ENCODE measurements at places on chromosomes 6 and 20. TPM values are rescaled to one million over a fixed set of nuclear protein-coding genes. Genes with fewer than 3 reads are reported as not detected.

Gene DEFB124
- not detected for total RNA-seq

Gene SLC16A10
- total RNA-seq = 2.8 TPM

GRCh38 chr6:113662093-113662665 lies 195.0 kb upstream of the MARCKS start:
- no peak for DNase-seq

Gene ESR1
- 0.34 TPM for total RNA-seq

Gene TP53TG5
- 0.07 TPM for total RNA-seq

DNA sequence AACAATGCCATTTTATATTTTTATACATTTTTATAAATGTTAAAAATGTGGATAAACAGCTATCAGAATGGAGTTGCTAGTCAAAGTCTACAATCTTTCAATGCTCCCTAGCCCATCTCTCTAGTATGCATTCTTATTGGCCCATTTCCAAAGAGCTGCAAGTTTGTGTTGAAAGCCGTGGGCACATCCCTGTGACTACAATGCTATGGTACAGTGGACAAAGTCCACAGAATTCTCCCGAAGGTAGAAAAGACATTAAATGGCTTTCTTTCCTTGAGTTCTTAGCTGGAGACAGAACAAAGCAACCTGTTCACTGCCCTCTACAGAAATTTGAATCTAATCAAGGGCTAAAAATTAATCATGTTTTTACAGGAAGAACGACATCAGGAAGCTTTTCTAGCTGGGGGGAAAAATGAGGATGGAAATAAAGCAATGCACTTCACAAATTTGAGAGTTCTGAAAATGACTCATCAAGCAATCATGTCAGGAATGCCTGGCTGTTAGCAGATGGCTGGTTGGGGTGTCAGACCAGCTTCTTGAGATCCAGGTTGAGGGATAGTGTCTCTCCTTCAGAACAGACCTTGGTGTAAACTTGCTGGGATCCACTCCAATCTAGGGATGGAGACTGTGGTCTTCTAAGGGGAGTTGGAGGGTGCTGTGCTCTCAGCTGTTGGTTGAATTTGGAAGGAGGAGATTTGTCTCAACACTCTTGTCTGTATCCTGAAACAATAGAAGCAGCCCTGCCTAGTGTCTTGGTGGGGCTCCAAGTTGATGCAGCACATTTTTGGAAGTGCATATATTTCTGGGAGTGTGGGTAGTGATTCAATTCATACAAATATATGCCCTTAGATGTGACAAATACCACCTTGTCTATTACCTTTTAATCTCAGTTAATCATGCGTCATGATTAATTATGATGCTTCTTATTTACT lies 143.4 kb upstream of the PHACTR1 start:
- DNase-seq = no peak

DNA sequence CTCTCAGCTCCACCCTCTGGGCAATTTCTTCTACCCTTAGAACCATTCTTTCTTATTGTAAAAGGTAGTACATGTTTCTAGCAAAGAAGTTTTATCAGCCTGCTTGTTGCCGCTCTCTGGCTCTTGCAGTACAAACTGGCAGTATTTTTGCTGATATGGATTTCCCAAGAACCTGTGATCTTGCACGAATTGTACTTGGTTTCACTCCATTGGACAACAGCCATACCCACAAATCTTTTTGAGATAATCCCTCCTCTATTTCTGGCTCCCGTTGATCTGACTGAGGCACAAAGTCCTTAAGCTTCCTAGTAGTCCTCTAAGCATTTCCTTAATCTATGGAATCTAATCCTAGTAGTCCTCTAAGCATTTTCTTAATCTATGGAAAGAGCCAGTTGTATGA lies 487.0 kb upstream of the PTCHD4 start:
- no peak for DNase-seq

Gene EYA2
- not detected for total RNA-seq

Gene PRIM2
- total RNA-seq = 38.0 TPM

Gene CLIC5
- total RNA-seq = 1.3 TPM

- no peak for DNase-seq
Observed at GRCh38 chr6:37689381-37689780, 8.3 kb downstream of the MDGA1 start.

Gene KCNK17
- not detected for total RNA-seq

DNA sequence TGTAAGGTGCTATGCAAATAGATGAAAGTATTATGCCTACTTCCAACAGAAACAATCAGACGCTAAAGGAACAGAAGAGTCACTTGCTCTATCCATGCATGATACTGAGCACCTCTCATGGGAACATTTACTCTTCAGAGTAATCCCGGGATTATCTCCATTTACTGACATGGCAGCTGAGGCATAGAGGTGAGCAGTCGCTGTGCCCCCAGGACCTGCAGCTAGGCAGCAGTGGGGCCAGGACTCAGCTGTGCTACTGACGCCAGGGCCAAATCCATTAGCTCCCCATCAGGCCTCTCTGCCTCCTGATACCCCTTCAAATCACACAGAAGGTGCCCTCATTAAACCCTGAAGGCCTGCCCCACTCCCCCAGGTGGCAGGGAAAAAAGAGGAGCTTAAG lies 51.9 kb downstream of the TRAM2 start:
- no peak for DNase-seq

DNA sequence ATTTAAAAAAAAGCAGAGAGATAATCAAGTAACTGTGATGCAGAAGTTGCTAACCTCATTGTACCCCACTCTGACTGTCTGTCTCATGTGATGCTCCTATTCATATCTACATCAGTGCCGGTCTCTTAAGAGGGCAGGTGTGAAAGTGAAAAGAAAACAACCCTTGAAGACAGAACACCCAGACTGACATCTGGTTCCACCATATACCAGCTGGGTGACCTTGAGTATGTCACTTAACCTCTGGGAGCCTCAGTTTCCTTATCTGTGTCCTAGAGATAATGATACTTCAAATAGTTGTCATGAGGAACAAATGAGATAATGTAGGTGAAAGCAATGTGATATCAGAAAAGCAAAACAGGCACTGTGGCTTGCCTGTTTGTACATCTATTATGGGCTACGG lies 426.8 kb upstream of the SOX4 start:
- DNase-seq = no peak

Gene BMP6
- 1.1 TPM for total RNA-seq

DNA sequence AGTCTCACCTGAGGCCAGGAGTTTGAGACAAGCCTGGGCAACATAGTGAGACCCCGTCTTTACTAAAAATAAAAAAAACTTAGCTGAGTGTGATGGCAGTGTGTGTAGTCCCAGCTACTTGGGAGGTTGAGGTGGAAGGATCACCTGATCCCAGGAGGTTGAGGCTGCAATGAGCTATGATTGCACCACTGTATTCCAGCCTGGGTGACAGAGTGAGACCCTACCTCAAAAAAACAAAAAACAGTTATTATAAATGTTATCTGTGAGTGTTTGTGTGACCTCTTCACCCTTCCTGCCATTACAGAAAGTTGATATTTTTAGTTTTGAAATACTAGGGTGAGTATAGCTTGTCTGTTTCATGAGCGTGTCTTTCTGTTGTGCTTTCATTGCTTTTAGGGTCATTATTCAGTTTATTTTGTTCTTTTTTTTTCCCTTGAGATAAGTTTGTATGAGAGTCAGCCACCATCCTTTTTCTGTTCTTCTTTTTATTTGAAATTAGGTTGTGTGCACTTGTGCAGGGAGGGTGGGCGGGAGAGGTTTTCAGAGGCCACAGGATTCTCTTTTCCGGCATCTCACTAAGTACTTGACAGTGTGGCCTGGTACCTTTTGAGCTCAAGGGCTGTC lies 26.2 kb downstream of the CDYL start:
- no peak for DNase-seq

DNA sequence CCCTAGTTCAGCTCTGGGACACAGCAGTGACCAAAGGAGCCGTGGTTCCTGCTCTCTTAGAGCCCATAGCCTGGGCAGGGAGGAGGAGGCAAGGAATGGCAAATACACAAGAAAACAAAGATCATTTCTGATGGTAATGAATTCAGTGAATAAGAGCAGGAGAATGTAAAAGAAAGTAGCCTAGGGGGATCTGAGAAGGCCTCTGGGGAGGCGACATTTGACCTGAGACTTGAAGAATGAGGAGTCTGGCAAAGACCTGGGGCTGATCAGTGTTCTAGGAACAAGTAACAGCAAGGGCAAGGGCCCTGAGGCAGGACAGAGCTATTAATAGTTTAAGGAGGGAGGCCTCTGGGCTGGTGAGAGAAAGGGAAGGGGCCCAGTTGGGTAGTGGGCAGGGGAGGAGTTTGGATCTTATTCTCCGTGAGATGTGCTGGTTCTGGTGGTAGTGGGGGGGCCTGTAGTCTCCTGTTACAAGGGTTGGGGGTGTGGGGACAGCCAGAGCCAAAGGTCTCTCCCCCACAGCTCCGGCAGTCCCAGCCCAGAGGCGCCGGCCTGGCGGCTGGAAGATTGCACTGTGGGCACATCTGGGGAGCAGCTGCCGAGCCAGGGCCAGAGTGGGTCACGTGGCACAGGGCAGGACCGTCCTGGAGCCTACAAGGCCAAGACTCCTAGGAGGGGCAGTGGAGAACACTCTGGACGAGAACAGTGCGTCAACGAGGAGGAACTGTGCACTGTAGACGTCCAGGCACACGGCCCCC lies 9.3 kb upstream of the ID1 start:
- no peak for DNase-seq

DNA sequence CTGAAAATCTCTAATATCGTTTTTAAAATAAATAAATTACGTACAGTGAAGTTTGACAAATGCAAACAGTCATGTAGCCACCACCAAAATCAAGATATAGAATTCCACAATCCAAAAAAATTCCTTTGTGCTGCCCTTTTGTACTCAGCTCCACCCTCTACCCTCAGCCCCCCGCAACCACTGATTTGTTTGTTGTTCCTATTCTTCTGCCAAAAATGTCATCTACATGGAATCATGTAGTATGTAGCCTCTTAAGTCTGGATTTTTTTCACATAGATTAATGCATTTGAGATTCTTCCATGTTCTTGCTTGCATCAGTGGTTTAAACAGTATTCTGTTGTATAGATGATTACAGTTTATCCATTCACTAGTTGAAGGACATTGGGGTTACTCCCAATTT lies 8.5 kb upstream of the REPS1 start:
- no peak for DNase-seq

- no peak for DNase-seq
Observed at GRCh38 chr6:96537726-96538125, 16.1 kb downstream of the UFL1 start.

DNA sequence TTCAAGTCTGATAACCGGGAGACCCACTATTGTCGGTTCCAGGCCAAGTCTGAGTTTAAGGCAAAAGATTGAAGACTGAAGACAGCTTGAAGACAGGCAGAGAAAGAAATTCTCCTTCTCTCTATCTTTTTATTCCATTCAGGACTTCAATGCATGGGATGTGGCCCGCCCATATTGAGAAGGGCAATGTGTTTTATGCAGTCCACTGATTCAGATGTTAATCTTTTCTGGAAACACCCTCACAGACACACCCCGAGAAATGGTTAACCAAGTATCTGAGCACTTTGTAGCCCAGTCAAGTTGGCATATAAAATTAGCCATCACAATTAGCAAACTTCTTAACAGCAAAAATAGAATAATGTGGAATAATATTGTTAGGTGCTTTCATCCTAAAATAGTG lies 75.5 kb upstream of the FABP7 start:
- DNase-seq = no peak

GRCh38 chr20:5495939-5496338 lies 179.2 kb upstream of the PROKR2 start:
- DNase-seq = no peak

Gene CCM2L
- not detected for total RNA-seq

DNA sequence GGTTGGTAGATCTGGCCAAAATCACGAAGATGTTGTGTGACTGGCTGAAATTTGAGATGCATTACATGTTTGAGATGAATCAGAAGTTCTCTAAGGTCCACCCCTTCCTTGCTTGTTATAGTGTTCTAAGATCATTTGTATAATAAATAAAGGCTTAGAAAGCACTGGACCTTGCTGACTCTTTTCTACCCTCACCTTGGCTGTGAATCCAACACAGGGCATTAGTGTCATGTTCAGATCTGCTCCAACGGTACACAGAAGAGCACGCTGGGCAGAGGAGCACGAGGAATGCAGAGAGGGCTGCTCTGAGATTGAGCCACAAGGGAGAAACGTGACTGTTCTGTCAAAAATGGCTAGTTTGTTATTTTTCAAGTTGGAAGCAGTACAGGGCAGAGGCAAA lies 169.5 kb upstream of the HDAC2 start:
- DNase-seq = no peak

DNA sequence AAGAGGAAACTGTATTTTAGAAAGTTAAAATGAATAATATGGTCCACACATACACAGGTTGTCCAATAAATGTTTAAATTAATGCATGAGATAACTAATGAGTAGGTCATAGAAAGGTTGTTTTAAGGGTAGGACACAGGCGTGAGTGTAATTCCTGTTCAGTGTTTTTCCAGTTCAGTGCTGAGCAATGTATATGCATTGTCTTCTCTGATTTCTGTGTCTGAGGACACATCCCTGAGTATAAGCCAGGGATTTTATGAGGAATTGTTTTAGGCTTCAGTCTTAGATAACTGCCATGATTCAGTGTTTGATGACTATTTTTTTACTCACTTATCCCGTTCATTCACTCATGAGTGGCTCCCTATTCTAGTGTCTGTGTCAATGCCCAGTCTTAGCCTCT lies 298.5 kb upstream of the TBX18 start:
- no peak for DNase-seq

All from activated T-helper 1 cell treated with anti-CD3 and anti-CD28 coated beads, Interleukin-12 subunit alpha, Interleukin-12 subunit beta, Interleukin-2, Interleukin-4 antibody, amounts not matched to agents 30 ng/mL and 10 ng/mL and 1 ng/mL, durations not matched to agents 14 hours and 24 hours and 36 hours (primary cell).